T-helper 17 cell (primary cell): ENCODE measurements at places on chromosomes 12 and 14.

DNA sequence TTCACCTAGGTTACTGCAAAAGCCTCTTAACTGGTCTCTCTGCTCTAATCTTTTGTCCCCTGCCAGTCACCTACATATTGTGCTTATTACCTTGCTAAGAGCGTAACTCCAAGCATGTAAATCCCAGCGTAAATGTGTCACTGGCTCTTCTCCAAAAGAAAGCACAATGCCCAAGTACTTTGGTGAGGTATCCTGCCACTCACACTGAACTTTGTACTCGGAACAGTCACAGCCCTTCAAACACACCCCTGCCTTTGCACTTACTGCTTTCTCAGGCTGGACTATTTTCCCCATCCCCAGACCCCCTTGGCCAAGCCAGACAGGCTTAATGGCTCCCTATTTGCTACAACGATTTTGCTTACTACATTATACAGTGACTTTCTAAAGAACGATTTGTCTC lies 31.7 kb downstream of the GALNT4 start:
- no peak for DNase-seq

- DNase-seq, result no peak
Observed at GRCh38 chr14:37091651-37092050, 80.8 kb downstream of the SLC25A21 start.

GRCh38 chr14:100084591-100084990 lies 19.4 kb downstream of the EVL start:
- no peak for DNase-seq

DNA sequence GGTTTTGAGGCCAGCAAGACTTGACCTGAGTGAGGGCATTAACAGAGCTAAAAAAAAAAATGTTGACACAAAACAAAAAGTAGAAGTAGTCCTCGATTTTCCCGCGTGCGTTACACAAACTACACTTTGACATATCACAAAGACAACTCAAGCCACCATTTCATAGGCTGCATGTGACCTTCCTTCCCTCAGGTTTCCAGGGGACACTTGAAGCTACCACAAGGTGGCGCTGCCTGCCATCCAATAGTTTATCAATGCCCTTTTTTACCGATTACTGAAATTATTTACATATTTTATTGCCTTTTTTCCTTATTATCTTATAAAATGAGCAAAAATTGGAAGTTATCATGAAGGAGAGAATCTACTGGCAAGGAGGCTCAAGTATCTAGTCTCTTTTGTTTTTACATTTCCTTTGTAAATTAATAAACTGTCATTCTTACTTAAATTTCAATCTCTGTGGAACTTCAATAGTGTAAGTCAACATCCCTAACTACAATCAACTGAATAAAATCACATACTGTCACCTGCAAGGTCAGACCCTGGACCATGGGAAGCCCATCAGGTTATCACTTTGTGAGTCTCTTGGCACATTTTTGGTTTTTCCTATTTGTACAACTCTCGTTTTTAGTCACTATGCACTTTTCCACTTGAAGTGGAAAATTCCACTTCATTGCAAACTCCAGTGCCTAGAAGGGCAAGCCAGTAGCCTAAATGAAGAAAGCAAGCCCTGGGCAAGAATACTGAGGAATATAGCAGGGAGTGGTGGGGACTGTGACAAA lies 84.6 kb upstream of the CPSF6 start:
- DNase-seq, result peak; percentile 69

GRCh38 chr14:45716572-45716971 lies 463.6 kb upstream of the MIS18BP1 start:
- no peak for DNase-seq

GRCh38 chr14:81529391-81529790 lies 4.3 kb downstream of the SEL1L start:
- DNase-seq, result no peak
